ENCODE measurements at places on chromosomes 13 and 19.

DNA sequence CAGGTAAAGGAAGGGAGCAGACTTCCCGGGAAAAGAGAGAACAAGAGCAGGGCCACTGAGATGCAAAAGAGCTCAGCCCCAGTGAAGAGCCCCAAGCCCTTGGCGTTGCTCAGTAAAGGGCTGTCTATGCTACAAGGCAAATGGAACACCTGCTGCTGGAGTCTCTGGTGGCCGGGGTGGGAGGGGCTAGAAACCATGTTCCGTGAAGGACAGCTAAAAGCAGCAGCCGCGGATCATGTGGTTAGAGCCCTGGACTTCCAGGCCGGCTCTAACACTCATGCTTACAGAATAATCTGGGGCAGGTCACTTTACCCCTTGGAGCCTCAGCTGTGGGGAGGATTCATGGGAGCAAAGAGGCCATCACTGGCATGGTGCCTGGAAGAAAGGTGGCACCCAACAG is 17.8 kb downstream of the POU2F2 start:
- DNase-seq, result peak; percentile 77

DNA sequence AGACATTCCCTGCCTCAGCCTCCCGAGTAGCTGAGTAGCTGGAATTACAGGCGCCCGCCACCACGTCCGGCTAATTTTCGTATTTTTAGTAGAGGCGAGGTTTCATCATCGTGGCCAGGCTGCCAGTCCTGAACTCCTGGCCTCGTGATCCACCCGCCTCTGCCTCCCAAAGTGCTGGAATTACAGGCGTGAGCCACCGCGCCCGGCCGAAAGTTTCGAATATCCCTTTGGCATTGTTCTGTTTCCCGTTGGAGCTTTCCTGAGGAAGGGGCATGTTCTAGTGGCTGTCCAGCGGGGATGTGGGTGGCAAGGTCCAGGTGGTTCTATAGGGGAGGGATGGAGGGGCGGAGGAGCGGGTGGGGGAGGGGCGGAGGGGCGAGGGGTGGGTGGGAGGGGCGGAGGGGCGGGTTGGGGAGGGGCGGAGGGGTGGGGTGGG is 2.1 kb upstream of the BSG start:
- DNase-seq, result no peak

- no peak for DNase-seq
These were observed 71.7 kb upstream of the SOX21 start for GRCh38 chr13:94784066-94784465.

GRCh38 chr13:74329962-74330361 is 195.8 kb upstream of the KLF12 start:
- DNase-seq, result no peak

DNA sequence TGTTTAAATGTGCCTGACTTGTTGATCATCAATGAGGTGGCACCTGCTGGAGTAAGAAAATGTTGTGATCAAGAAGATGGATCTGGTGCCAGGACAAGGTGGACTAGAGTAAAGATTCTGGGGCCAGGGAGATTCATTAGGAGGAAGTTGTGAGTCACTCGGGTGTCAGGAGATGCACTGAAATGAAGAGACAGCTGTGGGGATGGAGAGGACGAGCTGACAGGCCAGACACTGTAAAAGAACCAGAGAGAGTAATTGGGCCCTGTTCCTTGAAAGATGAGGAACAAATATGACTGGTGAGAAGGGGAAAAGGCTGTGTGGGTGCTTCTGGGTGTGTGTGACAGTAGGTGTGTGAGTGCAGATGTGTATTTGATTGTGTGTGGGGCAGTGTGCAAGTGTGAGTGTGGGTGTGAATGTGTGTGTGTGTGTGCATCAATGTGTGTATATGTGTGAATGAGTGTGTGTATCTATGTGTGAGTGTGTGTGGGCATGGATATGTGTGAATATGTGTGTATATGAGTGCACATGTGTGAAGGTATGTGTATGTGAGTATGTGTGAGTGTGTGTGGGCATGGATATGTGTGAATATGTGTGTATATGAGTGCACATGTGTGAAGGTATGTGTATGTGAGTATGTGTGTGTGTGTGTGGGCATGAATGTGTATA is 260.5 kb downstream of the RFC3 start:
- no peak for DNase-seq

DNA sequence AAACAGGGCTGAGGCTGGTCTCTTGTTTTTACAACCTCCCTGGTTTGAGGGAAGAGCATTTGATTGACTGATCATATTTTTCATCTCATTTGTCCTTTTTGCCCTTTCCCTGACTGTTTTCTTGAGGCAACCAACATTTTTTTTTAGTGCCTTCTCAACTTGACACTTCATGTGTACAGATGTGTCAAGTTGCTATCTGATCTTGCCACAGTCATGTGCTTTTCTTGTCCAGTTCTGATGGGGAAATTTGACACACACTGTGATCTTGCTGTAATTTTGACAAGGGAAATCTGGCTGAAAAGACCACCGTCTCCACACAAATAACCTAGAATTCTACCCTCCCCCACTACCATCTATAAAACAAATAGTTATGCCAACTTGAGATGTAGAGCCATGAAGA is 329.6 kb downstream of the KCTD12 start:
- DNase-seq, result no peak

- no peak for DNase-seq
These were observed 17.9 kb downstream of the NLRP11 start for GRCh38 chr19:55813906-55814305.

- DNase-seq, result no peak
These were observed 47.9 kb downstream of the EPS15L1 start for GRCh38 chr19:16423891-16424290.

- no peak for DNase-seq
These were observed 350.5 kb downstream of the KCNRG start for GRCh38 chr13:50365408-50366391.

DNA sequence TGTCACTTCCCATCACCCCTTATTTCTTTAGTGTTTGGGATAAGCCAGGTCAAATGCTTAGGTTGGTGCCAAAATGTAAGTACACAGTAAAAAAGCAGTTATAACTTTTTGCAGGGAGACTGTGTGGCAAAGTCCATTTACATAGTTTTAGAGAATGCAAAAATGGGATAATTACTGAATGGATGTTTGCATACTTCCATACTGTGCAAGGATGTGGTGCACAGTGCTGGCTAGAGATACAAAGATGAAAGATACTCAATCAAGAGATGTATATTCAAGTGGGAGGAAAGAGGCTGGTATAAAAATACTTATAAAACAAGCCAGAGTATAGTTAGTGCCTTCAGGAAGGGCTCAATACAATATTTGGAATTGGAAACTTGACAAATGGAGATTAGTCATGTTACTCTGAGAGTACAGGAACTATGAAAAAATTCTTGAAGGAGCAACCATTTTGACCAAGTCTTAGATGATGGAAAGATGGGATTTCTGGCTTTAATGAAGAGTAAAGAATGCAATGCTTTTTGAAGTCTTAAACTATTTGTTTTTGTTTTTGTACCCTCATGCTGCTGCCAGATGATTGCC is 8.0 kb downstream of the PDS5B start:
- no peak for DNase-seq

DNA sequence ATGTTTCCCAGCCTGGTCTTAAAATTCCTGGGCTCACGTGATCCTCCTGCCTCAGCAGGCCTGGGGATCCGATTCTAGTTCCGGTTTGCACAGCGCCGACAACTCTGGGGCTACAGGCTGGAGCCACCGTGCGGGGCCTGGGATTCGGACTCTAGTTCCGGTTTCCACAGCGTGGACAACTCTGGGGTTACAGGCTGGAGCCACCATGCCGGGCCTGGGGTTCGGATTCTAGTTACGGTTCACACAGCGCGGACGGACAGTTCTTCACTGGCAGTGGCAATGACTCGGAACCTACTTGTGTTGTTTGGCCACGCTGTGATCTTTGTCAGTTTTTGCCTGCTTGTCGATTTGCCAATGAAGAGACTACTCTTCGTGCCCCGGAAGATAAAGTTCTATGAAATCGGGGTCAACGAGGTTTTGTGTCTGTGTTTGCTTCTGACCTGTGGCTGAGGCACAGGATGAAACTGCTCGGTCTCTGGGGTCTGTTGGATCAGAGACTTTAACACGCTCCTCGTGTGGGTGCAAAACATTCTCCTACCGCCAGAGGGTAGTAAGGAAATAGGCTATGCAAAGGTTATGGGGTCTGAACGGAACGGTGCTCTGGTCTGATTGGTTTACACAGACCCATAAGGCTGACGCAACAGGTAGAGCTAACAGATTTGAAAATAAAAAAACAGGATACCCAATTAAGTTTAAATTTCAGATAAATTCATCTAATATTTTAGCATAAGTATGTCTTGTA is 12.1 kb upstream of the ZSCAN1 start:
- peak; percentile 38 for DNase-seq

- DNase-seq, result no peak
These were observed 15.8 kb upstream of the CLDN10 start for GRCh38 chr13:95536632-95537241.

DNA sequence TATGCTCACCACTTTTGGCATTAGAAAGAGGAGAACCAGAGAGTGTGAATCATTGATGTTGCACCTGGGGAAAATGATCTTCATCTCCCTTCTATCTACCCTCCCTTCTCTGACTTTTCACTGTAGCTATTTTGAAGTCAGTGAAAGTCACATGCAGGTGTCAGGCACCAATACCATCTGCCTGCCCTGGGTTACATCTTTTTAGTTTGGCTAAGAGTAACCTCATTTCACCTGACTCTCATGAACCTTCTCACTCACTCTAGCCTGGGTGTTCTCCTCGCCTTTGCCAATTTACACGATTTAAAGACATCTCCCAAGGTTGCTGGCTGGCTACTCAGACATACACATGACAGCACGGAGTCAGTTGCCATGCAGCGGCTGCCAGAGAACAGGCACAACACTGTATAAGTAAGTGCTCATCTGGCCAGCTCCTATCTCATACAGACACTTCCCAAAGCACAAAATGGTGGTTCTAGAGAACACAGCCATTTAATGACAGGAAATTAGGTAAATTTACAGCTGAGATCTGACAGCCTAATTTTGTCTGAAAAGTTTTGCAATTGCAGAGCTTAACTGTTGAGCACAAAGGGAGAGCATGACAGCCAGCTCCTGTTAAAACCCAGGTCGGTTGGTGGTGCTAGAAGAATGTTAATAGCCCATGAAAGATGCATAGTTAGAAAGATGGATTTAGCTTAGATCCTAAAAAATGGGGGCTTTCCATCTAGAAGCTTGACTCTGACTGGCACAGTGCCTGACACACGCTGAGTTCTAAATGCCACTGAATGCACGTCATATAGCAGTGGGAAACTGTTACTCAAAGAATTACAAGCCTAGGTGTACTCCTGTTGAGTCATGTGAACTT is 32.5 kb downstream of the LCP1 start:
- DNase-seq, result no peak

GRCh38 chr19:18712981-18713380 is 29.5 kb downstream of the CRTC1 start:
- DNase-seq, result no peak

GRCh38 chr13:111322916-111323331 is 2.5 kb downstream of the TEX29 start:
- DNase-seq, result no peak

DNA sequence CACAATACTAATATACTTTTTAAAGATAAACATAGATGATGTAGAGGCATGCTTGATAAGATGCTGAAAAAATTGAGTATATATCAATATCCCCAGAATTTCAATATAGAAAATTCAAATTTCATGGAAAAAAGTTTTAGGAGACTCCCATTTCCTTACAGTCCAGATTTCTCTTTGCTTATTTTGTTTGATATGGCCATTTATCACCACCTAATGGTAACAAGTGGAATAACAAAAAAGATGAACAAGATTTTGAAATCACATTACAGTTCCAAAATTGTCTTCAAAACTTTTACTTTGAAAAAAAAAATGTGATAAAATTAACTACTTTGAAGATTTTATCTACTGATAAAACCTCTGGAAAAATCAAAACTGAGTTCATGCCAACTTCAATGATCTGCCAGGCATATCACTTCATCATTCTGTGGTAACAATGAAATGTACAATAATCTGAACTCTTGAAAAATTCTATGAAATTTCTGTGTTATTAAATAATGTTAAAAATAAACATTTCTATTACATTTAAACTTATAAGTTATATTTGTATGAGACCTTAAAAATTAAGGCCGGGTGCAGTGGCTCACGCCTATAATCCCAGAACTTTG is 17.5 kb downstream of the MIPEP start:
- DNase-seq, result no peak

- no peak for DNase-seq
These were observed 50.5 kb upstream of the IRS2 start for GRCh38 chr13:109836629-109837607.

GRCh38 chr13:19618977-19619376 is 14.5 kb upstream of the MPHOSPH8 start:
- no peak for DNase-seq
